NCI-H187 (cell line): ENCODE measurements at places on chromosomes 16 and 17.

- DNase-seq = no peak
Observed at GRCh38 chr17:9389111-9389527, 186.5 kb downstream of the STX8 start.

GRCh38 chr17:47907932-47908562, 12.0 kb downstream of the SP2 start:
- DNase-seq = no peak

DNA sequence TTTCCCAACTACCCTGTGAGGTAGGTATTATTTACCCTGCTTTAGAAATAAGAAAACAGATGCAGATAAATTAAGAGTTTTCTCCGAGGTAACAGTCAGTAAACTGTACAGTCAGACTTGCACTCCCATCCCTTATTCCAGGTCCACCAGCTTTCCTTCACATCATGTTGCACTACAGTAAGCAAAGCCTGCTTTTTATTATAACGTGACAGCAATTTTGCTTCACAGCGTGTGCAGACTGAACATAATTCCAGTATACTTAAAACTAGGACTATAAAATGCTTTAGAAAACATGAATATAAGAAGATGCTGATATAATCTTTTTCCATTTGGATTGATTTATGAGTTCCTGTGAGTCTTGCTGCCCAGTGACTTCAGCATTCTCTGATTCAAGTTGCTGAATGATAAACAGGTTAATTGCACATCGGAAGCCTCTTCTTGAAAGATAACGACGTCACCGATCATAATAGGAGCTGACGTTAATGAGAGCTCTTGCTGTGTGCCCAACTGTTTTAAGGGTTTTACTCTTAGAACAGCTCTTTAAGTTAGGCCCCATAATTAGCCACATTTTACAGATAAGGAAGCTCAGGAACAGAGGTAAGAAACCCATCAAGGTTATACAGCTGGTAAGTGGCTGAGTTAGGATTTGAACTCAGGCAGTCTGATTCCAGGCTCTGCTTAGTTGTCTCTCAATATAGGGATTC, 1.4 kb downstream of the LIG3 start:
- DNase-seq = no peak

DNA sequence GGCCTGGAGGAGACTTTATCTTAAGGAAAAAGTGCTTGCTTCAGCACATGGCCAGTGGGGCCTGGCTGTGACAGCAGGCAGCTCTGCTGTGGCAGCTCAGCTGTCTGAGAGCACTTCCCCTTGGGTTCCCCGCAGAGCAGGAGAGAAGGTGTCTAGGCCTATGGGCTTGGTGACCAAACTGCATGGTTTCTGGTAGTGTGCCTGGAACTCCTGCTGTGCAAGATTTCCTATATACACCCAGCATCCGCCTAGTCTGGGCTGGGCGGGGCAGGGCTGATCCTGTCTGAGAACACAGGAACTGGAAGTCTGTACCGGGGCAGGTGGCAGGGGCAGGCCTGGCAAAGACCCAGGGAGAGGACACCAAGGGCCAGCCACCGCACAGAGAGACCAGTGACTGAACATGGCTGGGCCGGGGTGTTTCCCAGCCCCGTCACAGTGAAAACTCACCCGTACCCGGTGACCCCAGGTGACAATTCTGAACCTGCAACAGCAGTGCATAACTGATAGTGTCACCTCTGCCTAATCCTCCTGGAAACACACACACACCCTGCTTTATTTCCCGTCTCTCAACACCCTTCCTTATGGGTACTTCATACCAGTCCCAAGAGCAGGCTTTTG, 39.3 kb downstream of the CHD9 start:
- no peak for DNase-seq

DNA sequence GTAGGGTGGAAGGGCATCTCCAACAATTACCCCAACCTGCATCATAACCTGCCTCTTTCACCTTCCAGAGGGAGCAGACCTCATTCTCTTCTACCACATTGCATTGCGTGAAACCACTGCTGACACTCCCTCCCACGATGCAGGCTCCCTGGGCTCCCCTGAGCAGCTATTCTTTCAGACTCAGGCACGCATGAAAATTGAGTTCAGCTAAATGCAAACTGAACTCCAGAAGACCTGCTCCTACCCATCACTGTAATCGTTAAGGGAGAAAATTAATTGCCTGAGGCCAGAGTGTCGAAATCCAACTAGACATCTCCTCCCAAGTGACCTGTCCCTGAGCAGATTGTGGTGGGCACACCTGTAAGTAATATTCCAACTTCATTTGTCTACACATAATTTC, 186.0 kb downstream of the GRIN2A start:
- no peak for DNase-seq

GRCh38 chr17:66514227-66514806, 211.9 kb downstream of the PRKCA start:
- no peak for DNase-seq

DNA sequence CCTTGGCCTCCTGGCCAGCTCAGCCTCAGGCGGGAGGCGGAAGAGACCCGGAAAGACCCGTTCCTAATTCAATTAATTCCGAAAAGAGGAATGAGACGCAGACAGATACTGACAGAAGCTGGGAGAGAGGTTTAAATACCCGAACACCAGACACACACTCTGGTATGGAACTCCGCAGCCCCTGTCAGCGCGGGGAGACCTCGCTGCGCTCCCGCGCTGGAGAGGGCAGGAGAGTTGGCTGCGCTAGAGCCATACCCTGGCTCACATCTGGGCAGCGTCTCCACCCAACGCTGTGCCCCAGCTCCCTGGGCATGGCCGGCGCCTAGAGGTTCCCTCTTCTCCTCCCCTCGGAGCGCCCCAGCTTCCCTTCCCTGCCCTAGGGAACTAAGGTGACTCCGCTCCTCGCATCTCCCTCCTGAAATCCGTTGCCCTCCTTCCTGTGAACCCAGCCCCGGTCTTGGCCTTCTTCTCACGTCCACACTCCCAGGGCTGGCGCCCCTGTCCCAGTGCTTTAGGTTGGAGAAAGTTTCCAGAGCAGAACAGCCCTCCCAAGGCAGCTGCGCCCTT, 8.0 kb downstream of the NEUROD2 start:
- DNase-seq = no peak

DNA sequence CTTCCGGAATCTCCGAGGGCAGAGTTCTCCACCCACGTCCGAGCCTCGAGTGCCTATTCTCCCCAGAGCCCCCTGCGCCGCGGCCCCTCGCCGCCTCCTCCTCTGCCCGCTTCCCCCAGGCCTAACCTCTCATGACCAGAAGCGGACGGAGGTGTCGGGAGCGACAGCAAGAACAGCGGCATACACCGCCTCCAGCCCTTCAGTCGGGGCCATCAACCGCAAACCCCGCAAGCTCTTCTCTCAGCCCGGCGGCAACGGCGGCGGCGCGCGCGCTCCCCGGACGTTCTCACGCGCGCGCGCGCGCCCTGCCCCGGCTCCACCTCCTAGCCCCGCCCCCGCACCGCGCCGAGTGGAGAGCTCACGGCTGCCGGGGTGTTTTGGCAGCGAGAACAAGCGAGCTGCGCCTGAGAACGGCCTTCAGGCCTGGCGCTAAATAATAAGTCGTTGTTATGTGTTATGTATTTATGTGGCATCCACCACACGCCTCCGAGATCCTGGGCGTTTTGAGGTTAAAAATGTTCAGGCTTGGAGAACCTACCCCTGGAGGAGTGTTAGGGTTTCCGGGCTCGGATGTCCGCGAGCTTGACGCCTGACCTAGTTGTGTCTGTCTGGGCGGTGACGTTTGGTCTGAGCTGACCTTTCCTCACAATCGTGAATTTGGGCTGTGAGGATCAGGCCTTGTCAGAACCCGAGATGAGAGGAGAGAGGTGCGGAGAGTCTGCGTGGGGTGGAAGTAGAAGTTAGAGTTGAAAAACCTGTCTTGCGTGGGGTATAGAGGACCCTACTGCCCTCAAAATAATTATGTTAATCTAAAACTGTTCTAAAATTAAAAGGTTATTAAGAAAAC, at the start of gene RNFT1:
Gene RNFT1, minus strand, starts transcription at position 259 of the 847 bp plus-strand sequence. Its CDS starts 77 bp downstream, at position 182.
- peak; percentile 69 for DNase-seq
